ENCODE measurements at places on chromosomes 1 and 21. TPM values are rescaled to one million over a fixed set of nuclear protein-coding genes. Genes with fewer than 3 reads are reported as not detected.
A peak's percentile ranks its signal among the peaks of the same experiment; 100 is the strongest.

DNA sequence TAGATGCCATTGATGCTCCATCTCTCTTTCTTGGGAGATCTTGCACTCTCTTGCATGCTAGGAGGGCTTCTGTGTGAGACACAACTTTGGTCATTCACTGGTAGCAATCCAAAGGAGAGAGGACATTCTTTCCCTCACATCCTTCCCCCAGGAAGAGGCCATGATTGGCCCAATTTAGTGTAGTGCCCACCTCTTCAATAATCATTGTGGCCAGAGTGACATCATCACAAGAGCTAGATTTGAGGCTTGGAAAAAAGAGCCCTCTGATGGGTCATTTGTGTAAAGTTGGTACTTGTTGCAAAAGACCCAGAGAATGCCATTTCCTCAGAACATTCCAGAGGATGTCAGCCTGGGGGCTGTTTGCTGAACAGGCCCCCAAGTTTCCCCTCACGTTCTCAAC lies 30.2 kb downstream of the S100A6 start:
- no peak for DNase-seq

DNA sequence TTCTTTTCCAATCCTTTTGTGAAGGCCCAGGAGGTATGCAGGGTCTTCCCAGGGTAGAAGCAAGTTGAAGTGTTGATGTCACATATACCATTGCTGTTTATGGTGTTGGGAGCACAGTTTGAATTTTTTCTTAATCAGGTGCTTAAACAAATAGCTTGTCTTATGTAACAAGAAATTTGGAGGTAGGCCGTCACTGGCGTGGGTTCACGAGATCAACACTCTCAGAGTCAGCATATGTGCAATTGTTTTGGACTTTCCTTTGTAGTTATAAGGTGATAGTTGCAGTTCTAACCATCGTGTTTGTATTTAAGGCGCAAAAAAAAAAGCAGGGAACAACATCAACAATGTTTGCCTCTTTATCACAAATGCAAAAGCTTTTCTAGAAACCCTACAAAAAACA lies 13.3 kb downstream of the FNBP1L start:
- DNase-seq: no peak

The NBPF4 gene
- total RNA-seq: not detected

- no peak for DNase-seq
Measured at GRCh38 chr1:59570524-59570923, 244.2 kb upstream of the HOOK1 start.

GRCh38 chr1:77605246-77606026 lies 77.0 kb downstream of the ZZZ3 start:
- no peak for DNase-seq

GRCh38 chr1:117735045-117735992 lies 129.5 kb downstream of the TENT5C start:
- no peak for DNase-seq

The TMEM269 gene
- total RNA-seq: not detected

The MLLT11 gene
- total RNA-seq: 26.5 TPM

- DNase-seq: peak; percentile 17
Measured at GRCh38 chr1:179031855-179032513, 6.3 kb downstream of the FAM20B start.

All from SJSA1 (cell line).